ENCODE measurements at places on chromosomes 6 and 20.

DNA sequence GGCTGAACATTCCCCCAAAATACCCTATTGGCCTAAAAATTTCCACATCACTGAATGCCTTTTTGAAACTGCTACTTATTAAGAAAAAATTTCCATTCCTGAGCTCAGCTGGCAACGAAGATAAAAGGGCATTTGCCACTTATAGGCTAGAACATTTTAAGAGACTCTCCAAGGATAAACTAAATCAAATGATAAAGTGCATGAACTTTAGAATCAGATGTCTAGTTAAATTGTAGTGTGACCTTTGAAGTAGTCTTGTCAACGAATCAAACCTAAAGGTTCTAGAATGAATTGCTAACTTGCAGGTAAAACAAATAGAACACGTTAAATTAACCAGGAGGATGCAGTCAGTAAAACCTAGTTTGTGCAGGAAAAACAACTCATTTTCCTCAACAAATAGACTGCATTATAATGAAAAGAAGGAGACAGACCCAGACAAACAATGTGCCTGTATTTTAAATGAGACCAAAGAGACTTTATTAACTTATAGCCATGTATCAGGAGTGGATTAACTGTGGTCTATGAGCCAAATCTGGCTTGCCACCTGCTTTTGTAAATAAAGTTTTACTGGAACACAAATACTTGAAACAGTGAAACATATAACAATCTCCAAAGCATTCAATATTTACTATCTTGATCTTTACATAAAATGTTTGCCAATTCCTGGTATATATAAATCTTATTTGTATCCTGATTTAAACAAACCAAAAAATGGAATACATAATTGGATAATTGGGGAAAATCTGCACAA is 184.4 kb downstream of the MEI4 start:
- DNase-seq = no peak

- DNase-seq = no peak
Observed at GRCh38 chr6:118897386-118897785, 3.4 kb downstream of the ASF1A start.

GRCh38 chr6:150694889-150695288 is 95.2 kb downstream of the PLEKHG1 start:
- DNase-seq = no peak

DNA sequence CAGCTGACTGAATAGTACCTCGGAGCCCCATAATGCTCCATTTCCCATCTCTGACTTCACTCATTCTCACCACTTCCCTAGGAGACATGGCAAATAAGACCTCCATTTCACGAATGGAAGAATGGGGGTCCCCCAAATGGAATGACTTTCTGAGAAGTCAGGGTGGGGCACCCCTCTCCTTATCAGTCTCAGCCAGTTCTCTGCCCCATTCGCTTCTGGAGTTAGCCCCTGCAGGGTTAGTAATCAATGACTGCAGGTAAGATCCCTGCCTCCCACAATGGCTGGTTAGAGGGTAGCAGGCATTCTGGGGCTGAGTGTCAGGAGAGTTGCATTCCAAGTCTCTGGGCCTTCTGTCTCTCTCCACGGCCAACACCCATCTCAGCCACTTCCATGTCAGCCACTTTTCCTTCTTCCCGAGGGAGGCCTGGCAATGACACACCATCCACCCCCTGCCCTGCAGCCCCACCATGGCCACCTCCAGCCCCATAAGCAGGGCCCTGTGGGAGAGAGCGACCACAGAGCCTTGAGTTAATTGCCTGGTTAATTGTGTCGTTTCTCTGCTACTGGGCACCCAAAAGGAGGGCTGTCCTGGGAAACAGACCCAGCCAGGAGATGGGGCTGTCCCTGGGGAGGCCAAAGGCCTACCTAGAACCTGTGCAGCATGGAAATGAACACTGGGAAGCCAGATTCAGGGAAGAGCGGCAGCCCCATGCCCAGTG is 13.4 kb downstream of the CCDC167 start:
- no peak for DNase-seq

GRCh38 chr6:3230256-3230882 is 2.9 kb upstream of the TUBB2B start:
- DNase-seq = no peak

DNA sequence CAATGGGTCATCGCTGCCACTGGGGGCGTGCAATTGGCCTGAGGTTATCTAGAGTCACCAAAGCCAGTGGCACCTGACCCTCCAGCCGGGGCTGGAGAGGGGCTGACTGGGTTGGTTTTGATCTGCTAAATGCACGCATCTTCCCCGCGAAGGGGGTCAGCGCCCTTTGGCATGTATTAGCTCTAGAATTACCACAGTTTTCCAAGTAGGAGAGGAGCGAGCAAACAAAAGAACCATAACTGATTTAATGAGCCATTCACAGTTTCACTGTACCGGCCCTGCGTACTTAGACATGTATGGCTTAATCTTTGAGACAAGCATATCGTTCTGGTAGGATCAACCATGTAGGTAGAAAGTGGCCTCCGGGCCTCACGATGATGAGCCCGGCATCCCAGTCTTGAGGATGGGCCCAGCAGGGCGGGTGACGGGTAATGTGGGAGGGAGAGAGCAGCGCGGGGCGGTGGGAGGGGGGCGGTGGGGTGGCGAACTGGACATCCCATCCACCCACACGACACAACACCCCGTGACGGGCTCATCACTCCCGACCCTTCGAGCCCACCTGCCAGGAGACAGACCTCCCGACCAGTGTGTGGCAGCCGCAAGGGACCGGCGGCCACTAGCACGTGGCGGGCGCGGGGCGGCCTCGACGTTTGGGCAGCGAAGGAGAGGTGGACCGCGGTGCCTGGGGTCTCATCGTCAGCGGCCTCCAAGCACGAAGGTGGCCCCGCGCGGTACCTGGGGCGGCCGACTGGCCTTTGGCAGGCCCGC is 1957.5 kb upstream of the DEFB115 start:
- DNase-seq = peak; percentile 37

DNA sequence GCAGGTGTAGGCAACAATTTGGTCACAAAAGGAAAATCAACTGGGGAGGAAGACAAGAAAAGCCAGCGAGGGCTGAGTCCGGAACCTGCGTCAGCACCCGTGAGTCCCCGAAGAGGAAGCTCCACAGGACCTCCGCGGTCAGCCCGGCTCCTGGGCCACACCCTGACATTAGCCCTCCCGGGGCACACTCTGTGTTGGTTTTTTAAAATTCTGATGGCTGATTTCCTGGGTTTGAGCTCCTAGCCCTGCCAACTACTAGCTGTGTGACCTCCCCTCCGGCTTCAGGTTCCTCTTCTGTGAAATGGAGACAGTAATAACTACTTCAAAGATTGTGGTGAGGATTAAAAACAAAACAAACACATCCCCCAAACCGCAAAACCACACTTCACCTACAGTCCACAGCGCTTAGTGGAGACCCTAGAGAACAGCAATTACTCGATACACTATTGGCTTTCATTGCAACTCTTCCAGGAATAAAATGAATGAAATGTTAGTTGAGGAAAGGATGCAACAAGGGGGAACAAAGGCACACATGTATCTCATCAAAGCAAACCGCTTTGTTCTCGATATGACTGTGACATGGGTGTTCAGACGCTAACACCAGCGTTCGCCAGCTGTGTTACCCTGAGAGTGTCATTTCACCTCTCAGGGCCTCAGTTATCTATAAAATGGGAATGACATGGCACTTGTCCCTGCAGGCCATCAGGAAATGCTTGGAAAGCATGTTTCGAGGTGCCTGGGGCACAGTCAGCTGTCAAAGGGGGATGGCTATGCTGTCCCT is 985 bp downstream of the ZBP1 start:
- peak; percentile 80 for DNase-seq

- no peak for DNase-seq
Observed at GRCh38 chr6:36539814-36540568, 7.3 kb downstream of the STK38 start.

DNA sequence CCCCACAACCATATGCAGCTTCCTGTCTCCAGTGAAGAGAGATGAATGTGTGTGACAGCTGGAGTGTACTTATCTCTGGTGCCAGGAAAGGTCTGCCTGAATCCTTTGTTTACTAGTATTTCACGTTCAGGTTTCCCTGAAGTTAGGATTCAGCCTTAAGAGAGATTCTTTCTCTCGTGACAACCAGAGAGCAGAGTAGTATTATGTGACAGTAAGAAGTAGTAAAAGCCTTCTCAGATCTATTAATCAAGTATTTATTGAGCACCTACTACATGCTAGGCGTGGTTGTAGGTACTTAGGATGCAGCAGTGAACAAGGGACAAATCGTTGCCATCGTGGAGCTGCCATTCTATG is 949 bp downstream of the KIFC1 start:
- DNase-seq = no peak

DNA sequence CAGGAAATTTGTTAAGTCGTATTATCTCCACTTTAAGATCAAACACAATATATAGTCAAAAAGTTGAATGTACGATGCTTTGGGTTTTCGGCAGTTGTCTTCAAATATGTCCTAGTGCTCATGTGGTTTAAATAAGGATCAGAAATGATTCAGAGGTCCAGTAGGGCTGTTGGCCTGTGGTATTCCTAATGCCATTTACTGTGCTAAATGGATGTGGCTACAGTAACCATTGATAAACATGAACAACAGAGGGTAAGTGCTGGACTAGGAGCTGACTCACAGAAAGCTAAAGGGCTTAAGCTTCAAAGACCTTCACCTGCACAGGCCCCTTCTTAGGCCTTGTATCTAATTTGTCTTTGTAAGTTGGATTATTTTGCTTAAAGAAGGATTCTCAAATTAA is 80.5 kb upstream of the TPD52L1 start:
- DNase-seq = no peak

- peak; percentile 20 for DNase-seq
Observed at GRCh38 chr6:128519132-128519930, 1.1 kb downstream of the PTPRK start.

All from GM13976 (cell line).